ENCODE measurements at places on chromosomes 12 and 14. TPM values are rescaled to one million over a fixed set of nuclear protein-coding genes. Genes with fewer than 3 reads are reported as not detected.

MSRB3 gene
- total RNA-seq: 74.6 TPM

FGD4 gene
- total RNA-seq: 10.1 TPM

MPHOSPH9 gene
- 30.6 TPM for total RNA-seq

GALNT6 gene
- 48.9 TPM for total RNA-seq

PROX2 gene
- 0.12 TPM for total RNA-seq

KRT72 gene
- total RNA-seq: not detected

RERGL gene
- total RNA-seq: not detected

NOVA1 gene
- total RNA-seq: 7.8 TPM

RFX4 gene
- not detected for total RNA-seq

MMP14 gene
- total RNA-seq: 680 TPM

HIGD1C gene
- not detected for total RNA-seq

SERPINA1 gene
- total RNA-seq: not detected

ADGRD1 gene
- 0.36 TPM for total RNA-seq

KCNC2 gene
- not detected for total RNA-seq

FBLN5 gene
- total RNA-seq: 215 TPM

PLEKHG7 gene
- not detected for total RNA-seq

All from hair follicle dermal papilla cell (primary cell).